ENCODE measurements at places on chromosomes 12 and 14.

GRCh38 chr14:59811815-59812214 is 58.8 kb downstream of the RTN1 start:
- H3K27me3 ChIP-seq: peaks cover 10% of the 10 kb centered on the region
- H3K27ac ChIP-seq: no peak overlapping the region
- H3K36me3 ChIP-seq: no peaks in the 10 kb centered on the region
- no peak for DNase-seq

GRCh38 chr12:131177599-131177998 is 223.9 kb downstream of the ADGRD1 start:
- H3K4me3 ChIP-seq: no peak overlapping the region
- H3K4me1 ChIP-seq: no peaks in the 10 kb centered on the region
- no peak overlapping the region for H3K27ac ChIP-seq
- H3K27me3 ChIP-seq: peaks cover 33% of the 10 kb centered on the region

DNA sequence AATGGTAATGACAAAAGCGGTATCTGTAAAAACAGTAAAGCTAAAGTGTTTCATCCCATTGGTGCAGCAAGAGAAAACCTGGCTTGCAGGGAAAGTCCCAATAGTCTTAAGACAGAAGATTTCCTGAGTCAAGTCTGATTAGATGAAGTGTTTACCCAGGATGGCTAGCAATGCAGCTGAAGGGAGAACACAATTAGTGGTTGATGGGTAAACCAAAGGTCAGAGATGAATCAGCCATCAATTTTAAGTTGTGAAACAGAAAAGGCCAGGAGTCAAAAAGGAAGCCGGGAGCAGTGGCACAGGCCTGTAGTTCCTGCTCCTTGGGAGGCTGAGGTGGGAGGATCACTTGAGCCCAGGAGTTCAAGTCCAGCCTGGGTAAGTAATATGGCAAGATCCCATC is 52.6 kb downstream of the SEC23A start:
- H3K4me3 ChIP-seq: no peak overlapping the region
- DNase-seq: no peak
- peak overlapping the region; percentile 61 for H3K27ac ChIP-seq
- H3K36me3 ChIP-seq: peaks cover 56% of the 10 kb centered on the region
- H3K27me3 ChIP-seq: no peaks in the 10 kb centered on the region

DNA sequence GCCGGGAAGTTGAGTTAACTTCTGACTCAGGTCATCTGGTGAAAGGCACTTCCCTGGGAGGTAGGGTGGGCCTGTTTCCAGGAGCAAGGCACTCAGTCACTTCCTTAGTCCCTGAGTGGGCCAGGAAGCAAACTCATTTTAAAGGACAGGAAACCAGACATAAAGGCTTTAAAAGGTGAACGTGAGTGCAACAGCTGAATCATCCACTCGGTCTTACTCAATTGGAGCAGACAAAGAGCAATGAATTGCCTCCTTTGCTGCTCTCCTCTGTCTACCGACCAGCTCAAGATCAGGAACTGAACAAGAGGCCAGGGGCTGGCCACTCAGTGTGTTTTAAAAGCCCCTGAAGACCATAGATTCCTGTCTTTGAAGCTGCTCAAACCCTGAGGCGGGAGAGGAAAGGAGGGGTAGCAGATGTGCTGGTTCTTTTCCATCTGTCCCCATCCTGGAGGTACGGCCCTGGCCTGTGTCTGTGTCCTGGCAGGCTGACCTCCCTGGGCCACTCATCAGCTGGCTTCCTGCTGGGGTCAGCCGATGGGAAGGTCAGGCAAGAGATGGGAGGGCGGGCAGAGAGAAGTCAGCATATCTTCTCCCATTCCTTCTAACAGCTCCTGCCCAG is 148.9 kb downstream of the PPM1H start:
- no peaks in the 10 kb centered on the region for H3K27me3 ChIP-seq
- peak overlapping the region; percentile 64 for H3K27ac ChIP-seq
- peaks cover 15% of the 10 kb centered on the region for H3K36me3 ChIP-seq
- DNase-seq: no peak

GRCh38 chr12:104763168-104763805 is 194.8 kb downstream of the SLC41A2 start:
- H3K4me1 ChIP-seq: peaks cover 6% of the 10 kb centered on the region
- no peak overlapping the region for H3K4me3 ChIP-seq
- H3K27me3 ChIP-seq: peaks cover 3% of the 10 kb centered on the region
- peaks cover 12% of the 10 kb centered on the region for H3K36me3 ChIP-seq

DNA sequence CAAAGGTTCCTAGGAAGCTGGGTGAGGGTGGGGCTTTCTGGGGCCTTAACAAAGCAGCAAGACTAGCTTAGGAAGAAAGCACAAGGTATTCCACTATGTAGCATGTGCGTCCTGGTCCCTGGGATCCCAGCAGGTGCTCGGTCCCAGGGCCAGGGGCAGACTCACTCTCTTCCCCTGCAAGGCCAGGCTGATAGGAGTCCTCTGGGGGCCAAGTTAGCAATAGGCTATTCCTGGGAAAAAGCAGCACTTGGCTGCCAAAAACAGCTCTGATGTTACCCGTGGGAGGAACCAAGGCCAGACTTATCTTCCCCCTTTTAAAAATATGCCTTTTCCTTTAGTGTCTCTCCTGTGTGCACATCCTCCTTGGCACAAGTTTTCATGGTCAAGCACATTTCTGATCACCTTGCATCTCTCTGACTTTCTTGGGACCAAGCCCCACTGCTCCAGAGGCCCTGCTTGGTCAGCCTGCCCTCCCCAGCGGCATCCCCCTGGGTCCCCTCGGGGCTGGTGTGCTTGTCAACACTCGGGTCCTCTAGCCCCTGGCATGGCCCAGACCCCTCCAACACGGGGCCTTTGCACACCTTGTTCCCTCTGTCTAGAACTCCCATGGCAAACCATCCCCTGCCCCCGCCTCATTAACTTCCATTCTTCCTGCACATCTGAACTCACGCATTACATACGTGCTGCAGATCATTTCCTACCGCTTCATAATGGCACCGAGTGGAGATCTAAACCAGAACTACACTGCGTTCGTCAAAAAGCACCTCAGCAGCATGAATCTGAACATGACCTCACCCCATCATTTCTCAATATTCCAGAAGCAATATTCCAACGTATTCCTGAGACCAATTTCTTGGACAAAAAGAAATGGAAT is 21.9 kb downstream of the CCDC92 start:
- no peaks in the 10 kb centered on the region for H3K36me3 ChIP-seq
- no peak for DNase-seq

DNA sequence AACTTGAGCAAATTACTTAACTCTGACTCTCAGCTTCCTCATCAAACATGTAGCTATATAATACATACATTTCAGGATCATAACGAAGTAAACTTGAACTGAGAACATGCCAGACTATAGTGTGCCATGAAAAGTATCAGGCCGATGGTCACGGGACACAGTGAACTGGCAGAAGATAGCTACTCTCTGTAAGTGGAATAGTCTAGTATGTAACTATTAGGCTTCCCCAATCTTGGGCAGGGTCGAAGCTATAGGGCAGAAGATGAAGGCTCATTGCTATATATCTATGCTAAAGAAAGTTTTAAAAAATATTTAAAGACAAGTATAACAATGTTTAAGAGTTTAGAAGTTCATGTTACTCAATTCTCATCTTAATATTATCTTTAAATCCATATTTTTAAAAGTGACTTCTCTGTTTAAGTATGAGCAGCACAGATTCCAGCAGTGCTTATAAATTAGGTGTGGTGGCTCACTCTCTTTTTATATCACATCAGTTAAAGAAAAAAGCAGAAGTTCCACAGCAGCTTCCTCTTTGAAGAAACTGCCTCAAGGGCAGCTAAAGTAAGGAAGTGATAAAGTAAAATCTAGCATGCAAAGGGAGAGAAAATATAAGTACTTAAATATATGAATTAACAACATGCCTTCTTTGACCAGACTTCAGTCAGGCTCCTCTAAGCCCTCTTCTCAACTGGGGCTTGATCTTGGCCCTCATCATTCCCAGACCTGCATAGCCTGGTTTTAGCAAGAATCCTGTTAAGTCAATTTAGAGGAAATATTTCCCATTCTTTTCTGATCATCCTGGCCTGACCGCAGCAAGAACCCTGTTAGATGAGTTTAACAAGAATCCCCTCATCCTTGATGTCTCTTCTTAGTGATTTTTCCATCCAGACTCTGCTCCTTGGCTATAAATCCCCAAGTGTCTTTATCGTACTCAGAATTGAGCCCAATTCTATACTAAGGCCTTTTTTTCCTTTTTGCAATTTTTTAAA is 8.4 kb upstream of the GLIPR1 start:
- H3K4me1 ChIP-seq: no peaks in the 10 kb centered on the region
- no peak overlapping the region for H3K4me3 ChIP-seq
- no peak for DNase-seq
- no peak overlapping the region for H3K27ac ChIP-seq
- H3K36me3 ChIP-seq: no peaks in the 10 kb centered on the region
- no peaks in the 10 kb centered on the region for H3K27me3 ChIP-seq

- no peaks in the 10 kb centered on the region for H3K36me3 ChIP-seq
- H3K4me3 ChIP-seq: no peak overlapping the region
- H3K4me1 ChIP-seq: peaks cover 28% of the 10 kb centered on the region
- no peak for DNase-seq
- no peaks in the 10 kb centered on the region for H3K27me3 ChIP-seq
- H3K27ac ChIP-seq: no peak overlapping the region
Observed at GRCh38 chr14:32329690-32330285, 690 bp downstream of the AKAP6 start.

DNA sequence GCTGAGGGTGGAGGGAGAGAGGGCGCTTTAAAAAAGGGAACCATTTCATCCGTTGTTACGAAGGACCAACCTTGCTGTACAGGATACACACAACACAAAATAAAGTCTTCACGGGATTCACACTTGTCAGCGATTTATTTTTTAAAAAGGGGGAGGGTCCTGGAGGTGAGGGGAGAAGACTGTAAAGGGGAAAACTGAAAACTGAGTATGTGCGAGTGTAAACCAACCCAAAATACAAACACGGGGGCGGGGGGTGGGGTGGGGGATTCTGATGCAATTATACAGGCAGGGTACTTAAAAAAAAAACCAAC is 499 bp upstream of the PRKAG1 start:
- H3K4me3 ChIP-seq: peak overlapping the region; percentile 96
- H3K4me1 ChIP-seq: peaks cover 31% of the 10 kb centered on the region
- DNase-seq: no peak
- peaks cover 8% of the 10 kb centered on the region for H3K36me3 ChIP-seq

DNA sequence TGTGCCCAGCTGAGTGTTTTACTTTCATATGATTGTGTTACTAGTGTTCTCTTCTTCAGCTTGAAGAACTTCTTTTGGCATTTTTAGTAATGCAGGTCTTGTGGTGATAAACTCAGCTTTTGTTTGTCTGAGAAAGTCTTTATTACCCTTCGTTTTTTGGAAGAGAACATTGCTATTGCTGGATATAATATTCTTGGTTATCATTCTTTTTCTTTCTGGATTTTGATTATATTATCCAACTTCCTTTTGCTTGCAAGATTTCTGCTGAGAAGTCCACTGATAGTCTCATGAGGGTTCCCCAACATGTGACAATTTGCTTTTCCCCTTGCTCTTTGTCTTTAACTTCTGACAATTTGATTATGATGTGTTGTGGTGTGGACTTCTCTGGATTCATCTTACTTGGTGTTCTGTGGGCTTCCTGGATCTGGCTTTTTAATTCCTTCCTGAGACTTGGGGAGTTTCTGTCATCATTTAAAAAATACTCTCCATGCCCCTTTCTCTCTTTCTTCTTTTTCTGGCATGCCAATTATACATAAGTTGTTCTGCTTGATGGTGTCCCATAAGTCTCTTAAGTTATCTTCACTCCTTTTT is 416.8 kb downstream of the CCDC91 start:
- DNase-seq: no peak
- no peak overlapping the region for H3K4me3 ChIP-seq
- no peak overlapping the region for H3K27ac ChIP-seq
- H3K4me1 ChIP-seq: peaks cover 6% of the 10 kb centered on the region
- H3K36me3 ChIP-seq: no peaks in the 10 kb centered on the region

DNA sequence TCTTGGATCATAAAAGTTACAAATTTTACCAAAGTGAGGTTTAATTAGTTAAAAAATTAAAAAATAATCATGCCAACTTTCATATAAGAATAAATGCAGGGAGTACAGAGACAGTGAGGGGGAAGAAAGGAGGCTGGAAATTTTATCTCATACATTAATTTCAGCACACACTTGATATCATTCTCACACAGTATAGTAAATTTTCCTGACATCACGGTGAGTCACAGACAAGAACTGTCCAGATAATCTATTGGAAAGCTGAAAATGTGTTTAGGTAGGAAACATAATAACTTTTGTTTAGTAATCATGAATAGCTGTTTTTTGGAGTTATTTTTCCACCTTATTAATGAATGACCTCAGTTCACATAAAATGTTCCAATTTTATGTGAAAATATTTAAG is 1204.8 kb downstream of the GALC start:
- no peak overlapping the region for H3K27ac ChIP-seq

DNA sequence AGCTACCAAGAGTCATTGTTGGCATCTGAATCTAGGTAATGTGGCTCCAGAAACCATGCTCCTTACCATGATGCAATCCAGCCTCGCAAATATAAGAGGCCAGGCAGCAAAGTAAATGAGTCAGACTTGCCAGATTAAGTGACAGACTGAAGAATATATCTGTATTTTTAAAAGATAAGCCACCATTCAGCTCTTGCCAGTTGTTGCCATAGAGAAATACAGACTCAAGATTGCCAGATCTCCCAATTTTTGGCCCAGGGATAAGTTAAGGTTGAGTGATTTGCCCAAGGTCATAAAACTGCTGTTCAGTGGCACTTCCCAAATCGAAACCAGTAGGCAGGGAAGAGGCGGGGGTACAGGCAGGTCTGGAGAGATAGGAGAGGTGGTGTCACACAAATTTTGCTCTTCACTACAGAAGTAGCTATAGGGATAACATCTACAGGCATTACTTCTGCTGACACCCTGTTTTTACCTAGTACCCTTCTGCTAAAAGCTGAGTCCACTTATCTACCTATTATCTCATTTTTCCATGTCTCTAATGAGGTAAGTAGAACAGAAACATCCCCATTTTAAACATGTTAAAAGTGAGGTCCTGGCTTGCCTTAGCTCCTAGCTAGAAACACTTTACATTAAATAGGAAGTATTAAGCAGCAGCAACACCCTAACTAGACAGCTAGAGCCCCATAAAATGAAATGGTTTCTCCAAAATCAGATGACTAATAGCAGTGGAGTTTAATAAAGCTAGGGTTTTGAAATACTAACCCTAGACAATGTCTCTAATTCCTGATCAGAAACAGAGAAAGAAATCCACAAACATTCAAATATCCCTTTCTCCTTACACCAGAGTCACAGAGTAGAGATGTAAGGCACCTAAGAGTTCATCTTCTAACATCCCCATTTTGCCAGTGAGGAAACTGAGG is 19.5 kb downstream of the DCAF5 start:
- DNase-seq: no peak
- peaks cover 47% of the 10 kb centered on the region for H3K4me1 ChIP-seq
- peaks cover 3% of the 10 kb centered on the region for H3K36me3 ChIP-seq
- no peaks in the 10 kb centered on the region for H3K27me3 ChIP-seq
- H3K27ac ChIP-seq: peak overlapping the region; percentile 21
- H3K4me3 ChIP-seq: no peak overlapping the region

All from type B pancreatic cell (in vitro differentiated cells).